ENCODE measurements at places on chromosomes 11 and 22.

- peak; percentile 62 for DNase-seq
These were observed 9.1 kb downstream of the SELENOO start for GRCh38 chr22:50209893-50210292.

DNA sequence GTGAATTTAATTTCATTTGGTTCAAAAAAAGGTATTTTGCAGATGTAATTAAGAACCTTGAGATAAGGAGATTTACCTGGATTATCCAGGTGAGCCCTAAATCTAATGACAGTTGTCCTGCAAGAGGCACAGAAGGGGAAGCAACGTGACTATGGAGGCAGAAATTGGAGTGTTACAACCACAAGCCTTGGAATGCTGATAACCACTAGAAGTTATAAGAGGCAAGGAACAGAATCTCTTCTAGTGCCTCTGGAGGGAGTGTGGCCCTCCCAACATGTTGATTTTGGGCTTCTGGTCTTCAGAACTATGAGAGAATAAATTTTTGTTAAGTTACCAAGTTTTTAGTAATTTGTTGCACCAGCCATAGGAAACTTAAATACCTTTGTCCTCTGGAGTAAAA, 32.8 kb downstream of the RRM1 start:
- no peak for DNase-seq

DNA sequence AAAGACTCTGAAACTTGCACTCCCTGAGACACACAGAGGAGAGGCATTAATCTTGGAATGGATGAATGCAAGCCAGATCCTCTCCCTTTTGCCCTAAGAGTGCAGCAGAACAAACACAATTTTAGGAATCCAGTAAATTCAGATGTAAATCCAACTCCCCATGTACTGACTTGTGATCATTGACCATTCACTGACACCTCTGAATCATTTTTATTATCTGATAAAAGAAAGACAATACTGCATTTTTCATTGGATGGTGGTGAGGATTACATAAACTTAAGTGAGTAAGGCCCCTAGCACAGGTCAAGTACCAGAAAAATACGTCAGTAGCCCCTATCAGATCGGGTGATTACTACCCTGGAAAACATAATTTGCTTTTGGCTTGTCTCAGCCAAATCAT, 782.9 kb upstream of the API5 start:
- no peak for DNase-seq

DNA sequence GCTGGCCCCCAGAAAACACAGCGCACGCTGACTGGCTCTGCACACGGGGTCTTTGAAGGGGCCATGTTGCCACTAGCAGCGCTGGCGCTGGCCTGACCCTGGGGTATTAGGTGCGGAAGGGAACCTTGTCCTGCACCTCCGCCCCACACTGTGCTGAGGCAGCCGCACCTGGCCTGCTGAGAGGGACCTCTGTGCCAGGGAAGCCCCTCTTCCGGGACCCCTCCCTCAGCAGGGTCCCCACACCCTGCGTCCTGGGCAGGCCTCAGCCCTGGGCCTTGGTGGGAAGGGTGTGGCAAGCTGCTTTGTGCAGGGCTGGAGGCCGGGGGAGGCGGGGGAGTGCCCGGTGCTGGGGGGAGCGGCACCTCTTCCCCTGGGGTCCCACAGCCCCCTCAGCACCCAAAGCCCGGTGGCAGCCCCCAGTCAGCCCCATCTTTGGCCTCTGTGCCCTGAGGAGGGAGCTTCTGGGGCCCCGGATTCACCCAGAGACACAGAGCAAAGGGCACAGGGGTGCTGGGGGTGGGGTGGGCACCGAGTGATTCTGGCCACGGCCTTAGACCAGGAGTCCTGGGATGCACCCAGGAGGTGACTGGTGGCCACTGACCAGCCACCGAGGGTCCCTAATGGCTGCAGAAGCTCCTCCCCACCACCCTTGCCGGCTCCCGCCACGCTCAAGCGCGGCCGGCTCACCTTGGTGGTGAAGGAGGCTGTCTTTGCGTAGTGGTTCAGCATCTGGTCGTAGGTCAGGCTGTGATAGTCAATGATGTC, 11.4 kb downstream of the TTLL8 start:
- DNase-seq = no peak

DNA sequence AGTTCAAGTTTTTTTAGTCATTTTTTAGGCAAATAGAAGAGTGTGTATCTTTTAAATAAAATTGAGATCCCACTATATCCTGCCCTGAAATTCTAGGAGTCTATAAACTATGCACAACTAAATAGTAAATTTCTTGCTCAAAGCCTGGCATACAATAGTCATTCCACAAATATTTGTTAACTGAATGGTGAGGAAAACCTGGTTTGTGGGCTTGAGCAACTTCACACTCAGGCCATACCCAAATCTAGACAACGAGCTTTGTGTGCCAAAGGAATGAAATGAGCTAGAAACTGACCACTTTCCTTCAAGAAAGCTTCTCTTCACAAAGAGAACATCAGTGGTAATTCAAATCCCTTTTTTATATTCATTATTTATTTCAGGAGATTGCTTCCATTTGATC, 39.6 kb upstream of the AMOTL1 start:
- no peak for DNase-seq

GRCh38 chr22:26608129-26608528, 9.7 kb downstream of the CRYBB1 start:
- no peak for DNase-seq

GRCh38 chr11:108774037-108774730, 109.3 kb downstream of the DDX10 start:
- no peak for DNase-seq

DNA sequence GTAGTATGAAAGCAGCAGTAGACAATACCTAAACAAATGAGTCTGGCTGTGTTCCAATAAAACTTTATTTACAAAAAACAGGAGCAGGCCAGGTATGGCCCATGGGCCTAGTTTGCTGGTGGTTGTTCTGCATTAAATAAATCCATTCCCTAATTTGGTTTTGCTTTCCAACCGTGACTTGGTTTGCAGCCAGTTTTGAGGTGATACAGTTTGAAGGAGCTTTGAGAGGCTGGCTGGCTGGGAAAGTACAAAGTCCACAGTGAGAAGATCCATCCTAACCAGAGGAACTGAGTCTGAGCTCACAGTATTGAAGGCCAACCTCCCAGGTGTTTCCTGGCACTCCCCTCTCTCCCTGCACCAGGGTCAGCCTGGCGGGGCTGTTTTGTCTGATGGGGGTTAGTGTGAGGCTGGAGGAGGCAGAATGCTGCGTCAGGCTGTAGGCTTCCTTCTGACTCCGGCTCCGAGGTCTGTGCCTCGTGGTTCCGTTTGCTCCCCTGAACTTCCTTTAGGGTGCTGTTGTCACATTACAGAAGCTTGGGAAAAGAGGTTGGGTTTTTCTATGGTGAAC, 129.5 kb downstream of the MICAL2 start:
- DNase-seq = no peak

- no peak for DNase-seq
These were observed 160.0 kb downstream of the NAV2 start for GRCh38 chr11:19872512-19873145.

DNA sequence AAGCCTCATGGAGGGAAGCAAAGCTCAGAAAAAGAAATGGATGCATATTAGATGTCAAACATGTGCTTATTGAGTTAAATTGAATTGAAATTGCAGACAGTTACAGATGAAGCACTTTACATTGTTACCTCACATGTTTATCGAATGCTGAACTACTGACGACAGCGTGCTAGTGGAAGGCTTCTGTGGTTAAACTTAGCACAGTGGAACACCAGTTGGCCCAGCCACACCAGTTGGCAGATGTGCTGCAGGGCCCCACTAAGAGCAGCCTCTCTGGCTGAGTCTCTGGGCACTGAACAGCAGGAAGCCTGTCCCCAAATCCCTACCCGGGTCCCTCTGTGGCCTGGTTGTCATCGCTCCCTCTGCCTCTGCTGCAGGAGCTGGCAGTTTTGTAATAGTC, 242.1 kb downstream of the NTM start:
- no peak for DNase-seq

DNA sequence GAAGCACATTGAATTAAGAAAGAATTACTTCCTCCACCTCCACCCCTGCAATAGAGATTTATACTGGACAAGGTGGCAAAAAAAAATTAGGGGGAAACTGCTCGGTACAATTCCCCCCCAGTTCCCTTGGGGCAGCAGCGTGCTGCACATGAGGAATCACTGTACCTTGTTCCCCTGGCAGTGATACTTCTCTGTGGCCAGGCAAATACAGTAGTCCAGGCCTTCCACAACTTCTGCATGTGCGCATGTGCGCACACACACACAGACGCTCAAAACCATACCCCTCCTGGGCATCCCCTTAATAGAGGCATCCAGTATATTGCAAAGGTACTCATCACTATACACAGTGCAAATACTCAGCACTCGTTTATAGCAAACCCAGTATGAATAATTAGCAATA, 68.9 kb downstream of the ARFGAP2 start:
- no peak for DNase-seq

Measured in central memory CD4-positive, alpha-beta T cell (primary cell).